Activated CD8-positive, alpha-beta memory T cell treated with anti-CD3 and anti-CD28 coated beads, Interleukin-2, amount 50 U/mL, for 48 hours (primary cell): ENCODE measurements at places on chromosomes 3 and 15.

DNA sequence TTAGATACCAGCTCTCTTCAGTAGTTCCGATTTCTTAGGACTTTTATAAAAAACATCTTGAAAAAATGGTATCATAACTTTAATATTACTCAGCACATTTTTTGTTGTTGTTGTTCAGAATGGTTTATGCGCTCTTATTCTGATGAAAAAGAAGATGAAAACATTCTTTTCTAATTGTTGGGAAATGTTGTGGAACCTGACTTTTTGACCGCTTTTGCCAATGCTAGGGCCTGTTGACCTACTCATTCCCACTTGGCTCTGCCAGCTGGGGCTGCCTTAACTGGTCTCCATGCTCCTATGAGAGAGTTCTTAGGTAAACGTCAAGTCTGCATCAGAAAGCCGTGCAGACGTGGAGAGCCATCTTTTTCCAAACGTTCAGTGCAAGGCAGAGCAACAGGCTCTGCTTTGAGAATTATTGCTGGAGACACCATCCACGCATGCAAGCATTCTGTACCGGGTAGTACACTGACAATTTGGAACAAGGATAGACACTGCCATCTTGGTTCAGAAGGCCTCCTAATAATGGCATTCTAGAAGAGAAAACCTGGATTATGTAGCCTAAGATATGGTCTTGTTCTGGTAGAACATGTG lies 176.8 kb downstream of the GHSR start:
- DNase-seq = no peak

DNA sequence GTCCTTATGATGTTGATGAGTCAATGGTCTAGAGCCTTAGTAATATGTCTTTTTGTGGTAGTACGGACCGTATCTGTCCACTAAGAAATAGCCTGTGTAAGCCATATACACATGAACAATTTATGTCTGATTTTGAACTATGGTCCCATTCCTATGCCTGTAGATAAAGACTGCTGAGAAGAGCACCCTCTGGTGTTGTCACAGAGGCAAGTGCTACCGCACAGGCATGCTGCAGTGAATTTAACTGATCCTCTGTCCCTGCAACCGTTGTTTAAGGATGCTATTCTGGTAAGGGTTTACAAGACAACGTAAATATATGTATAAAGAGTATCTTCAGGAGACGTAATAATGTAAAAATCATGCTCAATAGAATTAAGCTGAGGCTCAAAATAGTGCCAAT lies 170.7 kb downstream of the UBE3A start:
- DNase-seq = no peak

GRCh38 chr3:13497386-13497785 lies 17.3 kb downstream of the HDAC11 start:
- DNase-seq = no peak

- DNase-seq = no peak
Measured at GRCh38 chr3:72530426-72530825, 317.8 kb downstream of the SHQ1 start.

GRCh38 chr15:77637851-77638692 lies 5.4 kb upstream of the LINGO1 start:
- DNase-seq = no peak

- no peak for DNase-seq
Measured at GRCh38 chr3:11238060-11238459, 34.1 kb upstream of the ATG7 start.

GRCh38 chr3:164550857-164551256 lies 527.4 kb downstream of the SI start:
- no peak for DNase-seq

- DNase-seq = no peak
Measured at GRCh38 chr3:21531909-21532308, 219.1 kb downstream of the ZNF385D start.

DNA sequence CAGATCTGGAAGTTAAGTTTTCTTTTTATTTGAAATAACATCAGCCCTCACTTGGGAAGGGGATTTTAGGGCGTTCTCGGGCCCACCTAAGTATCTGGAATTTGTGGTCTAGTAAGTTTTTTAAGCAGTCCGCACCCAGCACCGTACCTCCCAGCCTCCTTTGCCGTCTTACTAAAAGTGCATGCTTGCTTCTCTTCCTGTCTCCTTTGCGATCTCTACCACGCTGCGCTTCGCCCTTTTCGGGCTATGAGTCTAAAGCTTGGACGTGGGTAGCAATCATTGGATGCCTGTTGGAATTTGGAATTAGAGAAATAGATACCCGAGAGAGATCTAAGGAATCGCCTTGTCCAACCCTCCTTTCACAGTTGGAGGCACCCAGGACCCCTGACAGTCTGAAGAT lies 1.1 kb downstream of the THSD4 start:
- DNase-seq = no peak

DNA sequence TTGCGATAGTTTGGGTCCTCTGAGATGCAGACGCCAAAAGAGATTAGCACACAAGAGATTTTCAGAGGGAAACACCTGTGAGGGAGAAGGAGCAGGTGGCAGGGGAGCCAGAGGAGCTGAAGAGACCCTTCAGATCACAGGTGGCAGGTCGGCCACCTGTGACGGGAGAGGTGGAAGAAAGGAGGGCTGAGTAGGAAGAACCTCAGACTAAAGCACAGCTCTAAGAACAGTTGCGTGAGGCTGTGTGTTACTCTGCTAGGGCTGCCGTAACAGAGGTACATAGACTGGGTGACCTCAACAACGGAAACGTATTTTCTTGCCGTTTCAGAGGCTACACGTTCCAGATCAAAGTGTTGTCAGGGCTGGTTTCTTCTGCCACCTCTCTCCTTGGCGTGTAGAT lies 38.5 kb downstream of the C2CD4A start:
- no peak for DNase-seq

DNA sequence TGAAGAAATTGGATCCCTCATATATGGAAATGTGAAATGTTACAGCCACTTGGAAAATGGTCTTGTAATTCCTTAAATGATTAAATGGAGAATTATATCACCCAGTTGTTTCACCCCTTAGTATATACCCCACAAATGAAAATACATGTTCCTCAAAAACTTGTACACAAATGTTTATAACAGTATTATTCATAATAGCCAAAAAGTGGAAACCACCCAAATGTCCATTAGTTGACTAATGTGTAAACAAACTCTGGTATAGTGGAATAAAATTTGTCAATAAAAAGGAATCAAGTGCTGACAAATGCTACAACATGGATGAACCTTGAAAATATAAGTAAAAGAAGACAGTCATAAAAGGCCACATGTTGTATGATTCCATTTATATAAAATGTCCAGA lies 12.5 kb downstream of the FAM162A start:
- no peak for DNase-seq

DNA sequence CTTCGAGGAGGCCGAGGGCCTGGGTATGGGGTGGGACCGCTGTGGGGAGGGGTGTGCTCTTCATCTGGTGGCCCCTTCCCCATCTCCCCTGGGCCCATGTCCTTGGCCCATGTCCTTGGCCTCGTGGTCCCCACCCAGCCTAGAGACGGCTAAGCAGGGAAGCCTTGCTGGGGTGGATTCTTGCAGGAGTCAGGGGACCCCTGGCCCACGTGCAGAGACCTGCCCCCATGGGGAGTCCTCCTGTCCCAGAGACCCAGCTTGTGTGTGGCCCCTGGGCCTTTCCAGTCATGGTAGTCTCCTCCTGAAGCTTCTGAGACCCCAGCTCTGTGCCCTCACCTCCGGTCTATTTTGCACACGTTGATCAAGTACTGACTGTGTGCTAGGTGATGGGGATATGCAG lies 97.4 kb downstream of the TBC1D2B start:
- no peak for DNase-seq

DNA sequence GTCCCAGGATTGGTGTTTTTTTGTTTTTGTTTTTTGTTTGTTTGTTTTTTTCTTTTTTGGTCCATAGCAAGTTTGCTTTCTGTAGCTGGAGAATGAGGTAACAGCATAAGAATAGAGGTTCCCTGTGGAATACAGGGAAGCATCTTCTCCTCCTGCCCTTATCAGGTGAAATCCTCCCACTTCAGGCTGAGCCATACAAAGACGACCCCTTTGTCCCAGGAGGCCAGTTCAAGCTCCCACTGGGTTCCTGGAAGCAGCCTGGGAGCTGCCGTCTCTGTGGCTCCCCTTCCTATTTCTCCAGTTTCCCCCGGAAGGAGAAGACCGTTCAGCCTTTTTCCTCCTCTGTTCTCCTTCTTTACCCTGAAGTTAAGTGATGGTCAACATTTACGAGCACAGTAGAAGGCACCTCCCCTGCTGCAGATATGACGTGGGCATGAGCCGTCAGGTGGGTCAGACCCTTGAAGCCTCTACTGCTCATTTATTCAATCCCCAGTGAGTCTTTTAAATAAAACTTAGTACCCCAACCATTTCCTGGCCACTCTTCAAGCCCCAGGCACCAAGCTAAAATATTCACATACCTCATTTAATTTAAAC lies 1.1 kb downstream of the IL16 start:
- DNase-seq = no peak

GRCh38 chr3:10961921-10962320 lies 30.6 kb upstream of the SLC6A1 start:
- DNase-seq = no peak
